ENCODE measurements at places on chromosomes 6 and 20. TPM values are rescaled to one million over a fixed set of nuclear protein-coding genes. Genes with fewer than 3 reads are reported as not detected.

The FOXA2 gene
- 2.3 TPM for total RNA-seq

The MAS1 gene
- total RNA-seq = not detected

The HSPA12B gene
- not detected for total RNA-seq

The TBPL1 gene
- 48.8 TPM for total RNA-seq

The OR2J3 gene
- total RNA-seq = not detected

The PPP1R14C gene
- 28.8 TPM for total RNA-seq

The FAM83C gene
- not detected for total RNA-seq

The PPP1R16B gene
- total RNA-seq = 0.07 TPM

The TGM3 gene
- not detected for total RNA-seq

DNA sequence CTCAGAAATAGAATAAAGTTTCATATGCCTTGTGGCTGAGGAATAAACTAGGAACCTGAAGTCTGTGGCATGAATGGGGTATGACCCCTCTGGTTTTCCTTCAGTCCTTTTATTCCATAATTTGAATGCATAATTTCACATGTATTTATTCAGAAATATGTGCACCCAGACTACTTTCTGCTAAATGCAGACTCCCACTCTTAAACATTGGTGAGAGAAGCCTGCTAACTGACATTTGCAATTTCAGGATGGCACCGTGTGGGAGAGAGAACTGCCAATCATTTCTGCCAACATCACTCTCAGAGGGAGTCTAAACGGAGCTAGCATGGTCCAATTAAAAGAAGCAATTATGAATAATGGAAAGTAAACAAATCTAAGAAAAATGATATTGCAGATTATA is 141.3 kb downstream of the ADGRB3 start:
- no peak for DNase-seq

DNA sequence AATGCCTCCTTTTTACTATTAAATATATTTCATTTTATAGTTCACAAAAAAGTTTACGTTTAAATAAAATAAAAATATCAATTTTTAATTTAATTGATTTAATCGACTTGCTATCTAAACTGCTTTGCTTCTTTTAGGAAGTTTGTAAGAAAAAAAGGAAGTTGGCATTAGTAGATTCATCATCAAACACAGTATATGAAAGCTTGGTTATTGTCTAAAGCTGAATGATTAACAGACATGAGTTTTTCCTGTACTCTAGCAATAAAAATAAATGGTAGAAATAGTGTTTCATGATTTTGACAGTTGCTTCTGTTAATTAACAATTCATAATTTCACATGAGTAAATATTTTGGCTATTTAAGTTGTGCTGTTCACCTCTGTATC is 1285.5 kb upstream of the GJE1 start:
- no peak for DNase-seq

- DNase-seq = no peak
Measured at GRCh38 chr6:26525838-26526237, 12.3 kb upstream of the HMGN4 start.

DNA sequence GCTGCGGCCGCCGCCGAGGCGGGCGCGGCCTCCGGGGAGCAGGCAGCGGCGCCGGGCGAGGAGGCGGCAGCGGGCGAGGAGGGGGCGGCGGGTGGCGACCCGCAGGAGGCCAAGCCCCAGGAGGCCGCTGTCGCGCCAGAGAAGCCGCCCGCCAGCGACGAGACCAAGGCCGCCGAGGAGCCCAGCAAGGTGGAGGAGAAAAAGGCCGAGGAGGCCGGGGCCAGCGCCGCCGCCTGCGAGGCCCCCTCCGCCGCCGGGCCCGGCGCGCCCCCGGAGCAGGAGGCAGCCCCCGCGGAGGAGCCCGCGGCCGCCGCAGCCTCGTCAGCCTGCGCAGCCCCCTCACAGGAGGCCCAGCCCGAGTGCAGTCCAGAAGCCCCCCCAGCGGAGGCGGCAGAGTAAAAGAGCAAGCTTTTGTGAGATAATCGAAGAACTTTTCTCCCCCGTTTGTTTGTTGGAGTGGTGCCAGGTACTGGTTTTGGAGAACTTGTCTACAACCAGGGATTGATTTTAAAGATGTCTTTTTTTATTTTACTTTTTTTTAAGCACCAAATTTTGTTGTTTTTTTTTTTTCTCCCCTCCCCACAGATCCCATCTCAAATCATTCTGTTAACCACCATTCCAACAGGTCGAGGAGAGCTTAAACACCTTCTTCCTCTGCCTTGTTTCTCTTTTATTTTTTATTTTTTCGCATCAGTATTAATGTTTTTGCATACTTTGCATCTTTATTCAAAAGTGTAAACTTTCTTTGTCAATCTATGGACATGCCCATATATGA is 3.2 kb downstream of the MARCKS start:
- peak; percentile 27 for DNase-seq

DNA sequence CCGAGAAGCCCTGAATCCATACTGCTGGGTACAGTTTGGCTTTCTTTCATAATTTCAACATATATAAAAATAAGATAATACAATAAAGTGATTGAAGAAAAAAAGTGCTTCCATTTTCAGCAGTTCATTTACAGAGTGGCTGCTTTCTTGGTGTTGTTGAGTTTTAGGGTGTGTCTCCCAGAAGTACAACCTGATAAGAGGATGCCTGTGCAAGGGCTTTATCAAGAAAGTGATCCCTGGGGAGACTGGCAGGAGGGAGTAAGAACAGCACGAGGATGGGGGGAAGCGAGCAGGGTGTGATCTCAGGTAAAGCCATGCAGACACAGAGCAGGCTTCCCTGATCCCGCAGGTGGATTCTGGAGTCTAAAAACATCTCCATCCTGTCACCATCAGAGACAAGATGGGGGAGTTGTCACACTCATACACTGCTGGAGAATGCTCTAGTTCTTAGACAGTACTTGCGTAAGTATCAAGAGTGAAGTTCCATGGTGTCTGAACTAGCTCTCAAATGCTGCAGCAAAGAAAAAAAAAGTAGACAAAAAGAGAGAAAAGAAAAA is 395.9 kb downstream of the CDH26 start:
- no peak for DNase-seq

GRCh38 chr6:137217801-137218472 is 1.2 kb downstream of the IFNGR1 start:
- DNase-seq = no peak

DNA sequence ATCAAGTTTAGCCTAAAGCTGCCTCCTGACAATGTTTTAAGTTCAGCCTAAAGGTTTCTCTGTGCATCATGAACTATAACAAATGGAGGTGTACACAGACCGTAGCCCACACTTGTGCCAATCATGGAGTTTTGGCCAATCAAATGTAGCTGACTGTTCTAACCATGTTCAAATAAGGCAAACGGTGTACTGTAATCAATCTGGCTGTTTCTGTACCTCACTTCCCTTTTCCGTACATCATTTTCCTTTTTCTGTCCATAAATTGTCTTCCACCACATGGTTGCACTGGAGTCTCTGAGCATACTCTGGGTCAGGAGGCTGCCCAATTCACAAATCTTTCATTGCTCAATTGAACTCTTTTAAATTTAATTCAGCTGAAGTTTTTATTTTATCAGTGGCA is 132.2 kb upstream of the UST start:
- no peak for DNase-seq

DNA sequence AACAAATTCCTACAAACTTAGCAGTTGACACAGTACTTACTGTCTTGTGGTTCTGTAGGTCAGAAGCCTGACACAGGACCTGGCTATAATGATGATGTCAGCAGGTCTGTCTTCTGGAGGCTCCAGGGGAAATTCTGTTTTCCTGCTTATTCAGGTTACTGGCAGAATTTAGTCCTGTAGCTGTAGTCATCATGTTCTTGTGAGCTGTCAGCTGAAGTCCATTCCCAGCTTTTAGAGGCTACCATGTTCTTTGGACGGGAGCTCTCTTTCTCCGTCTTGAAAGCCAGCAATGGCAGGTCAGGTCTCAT is 99.2 kb downstream of the HIVEP1 start:
- no peak for DNase-seq

- DNase-seq = peak; percentile 78
Measured at GRCh38 chr6:57173886-57174510, 1.9 kb downstream of the BAG2 start.

DNA sequence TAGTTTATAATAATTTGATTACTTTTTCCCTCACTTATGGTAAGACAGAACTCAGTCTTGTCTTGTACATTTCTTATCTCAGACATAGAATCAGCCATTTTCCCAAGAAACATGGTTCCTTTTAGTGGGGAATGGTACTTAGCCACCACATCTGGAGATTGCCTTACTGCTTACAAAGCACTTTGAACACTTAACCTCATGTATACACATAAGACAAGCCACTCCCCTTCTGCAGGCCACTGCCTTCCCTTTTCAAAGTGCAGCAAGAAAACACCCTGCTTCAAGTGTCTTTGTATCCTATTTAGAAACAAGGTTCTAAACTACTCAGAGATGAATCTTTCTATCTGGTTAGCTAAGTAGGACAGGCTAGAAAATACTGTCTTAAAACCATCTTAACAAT is 159.2 kb downstream of the UBE3D start:
- DNase-seq = no peak

DNA sequence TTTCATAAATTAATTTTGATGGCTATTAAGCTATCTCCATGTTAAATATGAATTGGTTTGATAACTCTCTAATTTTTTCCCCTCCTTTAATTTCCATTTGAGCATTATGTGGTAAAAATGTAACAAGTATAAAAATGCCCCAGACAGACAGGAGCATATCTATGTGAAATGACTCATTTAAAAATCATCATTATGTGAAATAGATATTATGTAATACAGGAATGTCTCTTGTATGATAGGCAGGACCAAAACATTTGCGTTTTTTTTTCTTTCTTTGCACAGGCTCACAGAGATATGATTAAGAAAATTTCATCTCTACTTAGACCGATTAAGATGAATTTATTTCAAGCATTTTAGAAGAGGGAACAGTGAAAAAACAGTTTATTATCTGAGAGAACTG is 95.8 kb downstream of the AKAP7 start:
- DNase-seq = no peak

GRCh38 chr6:41367700-41368099 is 32.3 kb downstream of the NCR2 start:
- DNase-seq = peak; percentile 53

- no peak for DNase-seq
Measured at GRCh38 chr20:8664778-8665177, 404.1 kb upstream of the PLCB4 start.

DNA sequence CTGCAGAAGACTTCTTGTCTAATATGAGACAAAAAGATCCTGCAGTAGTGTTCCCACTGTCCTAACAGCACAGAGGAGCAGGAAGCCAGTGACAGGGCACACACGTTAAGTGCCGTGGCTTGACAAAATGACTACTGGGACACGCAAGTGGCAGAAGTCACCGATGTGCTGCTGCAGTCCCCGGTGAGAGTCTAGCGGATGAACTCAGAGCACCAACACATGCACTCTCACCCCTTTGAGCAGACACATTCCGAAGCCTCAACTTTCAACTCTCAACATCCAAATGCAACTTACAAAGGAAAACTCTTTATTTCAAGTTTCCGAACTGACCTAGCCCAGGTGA is 898 bp downstream of the LAMA4 start:
- no peak for DNase-seq
